ENCODE measurements at places on chromosomes 5 and 9. TPM values are rescaled to one million over a fixed set of nuclear protein-coding genes. Genes with fewer than 3 reads are reported as not detected.

GRCh38 chr5:158429564-158429963 is 570.6 kb upstream of the CLINT1 start:
- H3K36me3 ChIP-seq, result no peaks in the 10 kb centered on the region
- peaks cover 32% of the 10 kb centered on the region for H3K4me1 ChIP-seq
- H3K27me3 ChIP-seq, result no peaks in the 10 kb centered on the region
- no peak overlapping the region for H3K4me3 ChIP-seq

- H3K27ac ChIP-seq, result no peak overlapping the region
- no peak for DNase-seq
- H3K4me3 ChIP-seq, result no peak overlapping the region
- no peaks in the 10 kb centered on the region for H3K4me1 ChIP-seq
- H3K27me3 ChIP-seq, result peaks cover 20% of the 10 kb centered on the region
- H3K36me3 ChIP-seq, result no peaks in the 10 kb centered on the region
Observed at GRCh38 chr5:168299372-168299771, 7.9 kb downstream of the WWC1 start.

DNA sequence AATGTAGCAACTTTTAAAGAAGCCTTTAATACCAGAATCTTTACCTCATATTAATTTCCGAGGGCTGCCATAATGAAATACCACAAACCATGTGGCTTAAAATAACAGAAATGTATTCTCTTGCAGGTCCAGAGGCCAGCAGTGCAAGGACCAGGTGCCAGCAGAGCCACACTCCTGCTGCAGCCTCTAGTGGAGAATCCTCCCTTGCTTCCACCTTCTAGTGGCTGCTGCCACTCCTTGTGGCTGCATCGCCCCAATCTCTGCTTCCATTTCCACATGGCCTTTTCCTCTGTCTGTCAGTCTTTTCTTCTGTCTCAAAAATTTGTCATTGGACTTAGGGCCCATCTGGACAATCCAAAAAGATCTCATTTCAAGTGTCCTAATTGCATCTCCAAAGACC is 401.5 kb downstream of the EFNA5 start:
- no peaks in the 10 kb centered on the region for H3K4me1 ChIP-seq
- H3K27ac ChIP-seq, result no peak overlapping the region
- H3K27me3 ChIP-seq, result no peaks in the 10 kb centered on the region
- H3K4me3 ChIP-seq, result no peak overlapping the region
- no peaks in the 10 kb centered on the region for H3K36me3 ChIP-seq

- DNase-seq, result no peak
- H3K27me3 ChIP-seq, result no peaks in the 10 kb centered on the region
- no peaks in the 10 kb centered on the region for H3K36me3 ChIP-seq
- H3K4me3 ChIP-seq, result no peak overlapping the region
- peaks cover 4% of the 10 kb centered on the region for H3K4me1 ChIP-seq
Observed at GRCh38 chr9:77839459-77840140, 191.5 kb upstream of the GNA14 start.

- peak overlapping the region; percentile 95 for H3K27ac ChIP-seq
- no peaks in the 10 kb centered on the region for H3K27me3 ChIP-seq
- H3K36me3 ChIP-seq, result peaks cover 12% of the 10 kb centered on the region
- DNase-seq, result peak; percentile 10
- H3K4me1 ChIP-seq, result peaks cover 26% of the 10 kb centered on the region
- peak overlapping the region; percentile 86 for H3K4me3 ChIP-seq
Observed at GRCh38 chr5:443239-444151, 519 bp downstream of the EXOC3 start.

DNA sequence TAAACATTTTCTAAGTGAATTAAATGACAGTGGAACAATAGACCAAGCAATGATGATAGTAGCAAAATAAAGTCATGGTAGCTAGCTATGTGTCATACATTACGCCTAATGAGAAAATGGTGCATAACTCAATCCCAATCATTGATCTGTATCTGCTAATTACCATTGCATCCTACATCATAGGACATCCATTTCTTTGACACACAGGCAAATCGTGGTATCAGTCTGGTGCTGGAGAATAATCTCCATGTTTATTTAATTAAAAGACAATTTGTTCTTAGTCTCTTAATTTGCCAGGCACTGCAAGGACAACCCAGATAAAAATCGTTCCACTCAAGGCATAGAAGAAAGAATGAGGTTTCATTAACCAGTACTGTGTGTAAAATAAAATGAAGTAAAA is 89.6 kb upstream of the SMC5 start:
- no peak for DNase-seq
- H3K27me3 ChIP-seq, result no peaks in the 10 kb centered on the region
- H3K36me3 ChIP-seq, result no peaks in the 10 kb centered on the region
- no peak overlapping the region for H3K4me3 ChIP-seq
- no peaks in the 10 kb centered on the region for H3K4me1 ChIP-seq

GRCh38 chr5:111937094-111937493 is 180.1 kb upstream of the NREP start:
- no peaks in the 10 kb centered on the region for H3K27me3 ChIP-seq
- no peak overlapping the region for H3K27ac ChIP-seq
- no peak for DNase-seq
- no peaks in the 10 kb centered on the region for H3K4me1 ChIP-seq
- no peaks in the 10 kb centered on the region for H3K36me3 ChIP-seq

DNA sequence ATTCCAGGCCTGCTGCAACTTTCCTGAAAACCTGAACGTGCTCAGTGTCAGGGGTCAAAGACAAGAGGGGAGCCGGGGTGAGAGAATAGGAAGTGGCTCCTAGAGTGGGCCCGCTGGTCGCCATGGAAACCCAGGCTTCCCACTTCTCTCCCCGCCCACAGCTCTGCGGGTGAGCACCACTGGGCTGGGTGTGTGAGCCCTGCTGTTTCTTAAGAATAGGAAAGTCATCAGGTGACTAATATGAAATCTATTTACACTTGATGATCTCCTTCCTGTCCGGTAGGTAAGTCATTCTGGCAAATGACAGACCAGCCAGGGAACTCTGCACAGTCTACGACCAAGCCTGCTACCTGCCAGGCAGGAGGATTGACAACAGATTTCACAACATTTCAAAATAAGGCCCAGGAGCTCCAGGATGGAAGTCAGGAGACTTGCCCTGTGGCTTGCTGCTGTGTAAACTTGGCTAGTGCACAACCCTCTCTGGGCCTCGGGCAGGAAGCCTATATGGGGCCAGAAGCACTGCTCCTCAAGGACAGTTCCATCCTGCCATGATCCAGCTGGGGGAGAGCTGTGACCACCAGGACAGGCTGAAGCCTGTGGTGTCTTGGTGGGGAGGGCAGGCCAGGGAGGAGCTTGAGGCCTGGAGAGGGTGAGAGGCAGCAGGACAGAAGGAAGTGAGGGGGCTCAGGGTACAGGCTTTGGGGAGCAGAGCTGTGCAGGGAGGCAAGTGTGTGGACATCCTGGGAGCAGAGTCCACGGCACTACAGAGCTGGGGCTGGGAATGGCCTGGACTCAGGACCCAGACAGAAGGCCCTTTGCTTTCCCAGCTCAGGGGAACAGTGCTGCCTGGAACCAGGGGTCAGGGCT is 60.6 kb downstream of the SHB start:
- peaks cover 7% of the 10 kb centered on the region for H3K36me3 ChIP-seq
- no peak overlapping the region for H3K4me3 ChIP-seq
- H3K27ac ChIP-seq, result peak overlapping the region; percentile 58
- no peak for DNase-seq
- H3K4me1 ChIP-seq, result peaks cover 42% of the 10 kb centered on the region

- no peak for DNase-seq
- H3K4me1 ChIP-seq, result peaks cover 41% of the 10 kb centered on the region
- no peaks in the 10 kb centered on the region for H3K27me3 ChIP-seq
- H3K4me3 ChIP-seq, result no peak overlapping the region
- H3K36me3 ChIP-seq, result no peaks in the 10 kb centered on the region
Observed at GRCh38 chr5:138951986-138952735, 77.0 kb upstream of the LRRTM2 start.

DNA sequence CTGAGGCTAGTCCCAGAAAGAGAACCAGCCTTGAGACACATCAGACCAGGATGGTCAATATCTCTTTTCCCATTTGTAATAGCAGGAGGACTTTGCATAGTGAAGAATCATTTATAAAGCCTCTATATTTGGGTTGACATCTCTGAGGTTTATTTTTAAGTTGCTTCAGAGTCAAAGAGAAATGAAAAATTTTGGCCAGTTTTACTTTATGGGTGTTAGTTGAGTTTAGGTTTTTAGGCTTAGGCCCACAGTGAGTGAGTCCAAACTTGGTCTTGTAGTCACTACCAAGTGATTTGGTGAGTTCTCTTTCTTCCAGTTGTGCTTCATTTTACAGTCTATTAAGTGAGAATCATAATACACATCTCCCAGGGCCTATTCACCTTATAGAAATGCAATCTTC is 5.3 kb upstream of the MEF2C start:
- no peaks in the 10 kb centered on the region for H3K36me3 ChIP-seq
- H3K4me3 ChIP-seq, result no peak overlapping the region
- H3K4me1 ChIP-seq, result peaks cover 4% of the 10 kb centered on the region
- H3K27me3 ChIP-seq, result no peaks in the 10 kb centered on the region
- no peak for DNase-seq
- H3K27ac ChIP-seq, result peak overlapping the region; percentile 91

CEP78 gene
- 5.1 TPM for total RNA-seq

HARS2 gene
- 23.3 TPM for total RNA-seq
